T-helper 17 cell (primary cell): ENCODE measurements at places on chromosomes 5 and 9. TPM values are rescaled to one million over a fixed set of nuclear protein-coding genes. Genes with fewer than 3 reads are reported as not detected.

Gene ZFP37
- 1.5 TPM for total RNA-seq

Gene FBP2
- total RNA-seq, result not detected

Gene LCN15
- not detected for total RNA-seq

Gene TLX3
- not detected for total RNA-seq

Gene SPATA31D4
- not detected for total RNA-seq

Gene SLC24A2
- not detected for total RNA-seq

Gene PALM2AKAP2
- not detected for total RNA-seq

DNA sequence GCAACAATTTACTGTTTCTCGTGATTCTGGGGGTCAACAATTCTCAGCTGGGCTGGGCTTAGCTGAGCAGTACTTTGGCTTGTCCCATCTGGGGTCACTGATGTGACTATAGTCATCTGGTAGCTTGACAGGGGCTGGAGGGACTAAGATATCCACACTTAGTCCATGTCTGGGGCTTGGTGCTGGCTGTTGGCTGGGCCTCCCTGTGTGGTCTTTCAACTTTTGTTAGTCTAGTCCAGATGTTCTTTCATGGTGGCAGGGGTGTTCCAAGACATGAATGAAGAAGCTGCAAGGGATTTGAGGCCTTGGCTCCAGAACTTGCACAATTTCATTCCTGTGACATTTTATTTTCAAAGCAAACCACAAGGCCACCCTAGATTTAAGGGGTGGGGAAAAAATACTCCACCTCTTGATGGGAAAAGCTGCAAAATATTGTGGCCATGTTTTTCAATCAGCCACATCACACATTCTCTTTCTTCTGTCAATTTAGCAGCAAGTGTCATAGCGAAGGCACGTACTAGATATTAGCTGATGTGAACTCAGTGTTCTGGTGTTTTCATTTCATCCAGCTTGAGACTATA is 59.2 kb downstream of the TSSK1B start:
- H3K4me1 ChIP-seq, result peaks cover 24% of the 10 kb centered on the region
- no peak for DNase-seq
- H3K4me3 ChIP-seq, result no peak overlapping the region

DNA sequence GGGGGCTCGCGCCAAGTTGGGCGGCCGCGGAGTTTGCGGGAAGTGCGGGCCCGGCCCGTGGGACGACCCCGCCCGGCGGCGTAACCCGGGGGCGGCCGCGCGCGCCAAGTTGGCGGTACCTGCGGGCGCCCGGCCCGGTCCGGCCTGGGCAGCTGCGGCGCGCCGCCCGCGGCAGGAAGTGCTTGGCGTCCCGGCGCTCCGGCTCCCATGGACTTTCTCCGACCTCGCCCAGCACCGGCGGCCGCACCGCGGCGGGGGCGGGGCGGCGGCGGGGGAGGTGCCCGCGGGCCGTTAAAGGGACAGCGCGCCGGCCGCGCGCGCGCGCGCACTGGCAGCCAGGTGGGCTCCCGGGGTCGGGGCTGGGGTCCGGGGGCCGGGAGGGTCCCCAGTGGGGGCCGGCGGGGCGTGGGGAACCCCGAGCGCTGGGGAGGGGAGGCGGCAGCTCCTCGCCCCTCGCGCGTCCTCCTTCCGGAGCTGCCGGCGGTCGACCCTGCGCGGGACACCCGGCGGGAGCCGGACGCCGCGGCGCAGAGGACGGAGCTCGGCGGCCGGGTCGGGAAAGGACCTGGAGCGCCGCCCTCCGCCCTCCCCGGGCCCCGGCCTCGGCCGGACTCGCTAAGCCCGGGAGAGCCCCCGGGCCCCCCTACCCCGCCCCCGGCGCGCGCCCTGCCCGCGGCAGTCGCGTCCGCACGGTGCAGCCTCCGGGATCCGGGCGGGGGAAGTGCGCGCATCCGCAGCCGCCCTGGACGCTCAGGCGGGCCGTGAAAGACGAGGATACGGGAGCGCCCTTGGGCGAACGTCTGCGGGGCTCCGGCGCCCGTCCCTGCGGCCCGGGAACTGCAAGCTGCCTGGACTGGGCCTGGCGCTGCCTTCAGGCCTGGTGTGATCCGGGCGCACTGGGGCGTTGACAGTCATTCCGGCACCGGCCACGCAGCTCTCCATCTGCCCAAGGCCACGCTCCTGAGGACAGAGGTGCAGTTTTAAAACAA is at the start of gene NACC2:
NACC2 (minus strand) TSS at position 220 of the 989 bp plus-strand sequence. CDS start 44,768 bp downstream, outside the sequence.
- DNase-seq, result no peak
- peaks cover 32% of the 10 kb centered on the region for H3K4me1 ChIP-seq
- no peaks in the 10 kb centered on the region for H3K36me3 ChIP-seq
- H3K27me3 ChIP-seq, result peaks cover 8% of the 10 kb centered on the region
- H3K27ac ChIP-seq, result no peak within 1 kb of the TSS
- peak within 1 kb of the TSS; percentile 88 for H3K4me3 ChIP-seq

- peaks cover 8% of the 10 kb centered on the region for H3K4me1 ChIP-seq
- H3K36me3 ChIP-seq, result peaks cover 2% of the 10 kb centered on the region
- no peak overlapping the region for H3K27ac ChIP-seq
Observed at GRCh38 chr9:86481466-86481865, 127.3 kb upstream of the TUT7 start.

- DNase-seq, result no peak
- peak overlapping the region; percentile 97 for H3K27ac ChIP-seq
- peaks cover 62% of the 10 kb centered on the region for H3K4me1 ChIP-seq
- H3K27me3 ChIP-seq, result no peaks in the 10 kb centered on the region
- peak overlapping the region; percentile 9 for H3K4me3 ChIP-seq
Observed at GRCh38 chr5:56686337-56687195, 128.8 kb upstream of the MAP3K1 start.

DNA sequence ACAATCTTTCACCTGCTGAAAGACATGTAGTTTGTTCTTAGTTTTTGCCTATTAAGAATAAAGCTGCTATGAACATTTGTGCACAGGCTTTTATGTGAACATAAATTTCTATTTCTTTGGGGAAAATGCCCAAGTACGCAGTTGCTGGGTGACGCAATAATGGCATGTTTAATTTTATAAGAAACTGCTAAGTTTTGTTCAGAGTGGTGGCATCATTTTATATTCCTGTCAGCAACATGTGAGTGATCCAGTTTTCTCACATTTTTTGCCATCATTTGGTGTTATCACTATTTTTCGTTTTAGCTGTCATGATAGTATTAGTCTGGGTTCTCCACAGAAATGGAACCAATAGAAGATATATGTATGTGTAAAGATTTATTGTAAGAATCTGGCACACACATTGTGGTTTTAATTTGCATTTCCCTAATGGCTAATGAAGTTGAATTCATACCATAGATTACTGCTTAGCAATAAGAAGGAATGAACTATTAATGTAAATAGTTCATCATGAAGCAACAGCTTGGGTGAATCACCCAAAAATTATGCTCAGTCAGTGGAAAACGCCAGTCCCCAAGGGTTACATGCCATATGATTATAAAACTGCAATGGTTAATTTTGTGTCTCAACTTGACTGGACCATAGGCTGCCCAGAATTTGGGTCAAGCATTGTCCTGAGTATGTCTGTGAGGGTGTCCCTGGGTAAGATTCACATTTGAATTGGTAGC is 358.6 kb downstream of the MSX2 start:
- no peak overlapping the region for H3K4me3 ChIP-seq
- H3K27ac ChIP-seq, result no peak overlapping the region
- H3K36me3 ChIP-seq, result no peaks in the 10 kb centered on the region
- no peak for DNase-seq
- no peaks in the 10 kb centered on the region for H3K4me1 ChIP-seq

GRCh38 chr9:134346151-134346550 is 19.9 kb downstream of the RXRA start:
- no peak overlapping the region for H3K4me3 ChIP-seq
- DNase-seq, result no peak
- H3K4me1 ChIP-seq, result peaks cover 23% of the 10 kb centered on the region
- no peak overlapping the region for H3K27ac ChIP-seq
- no peaks in the 10 kb centered on the region for H3K27me3 ChIP-seq

- no peak for DNase-seq
- H3K4me1 ChIP-seq, result peaks cover 27% of the 10 kb centered on the region
- H3K27me3 ChIP-seq, result no peaks in the 10 kb centered on the region
- no peak overlapping the region for H3K4me3 ChIP-seq
- peaks cover 2% of the 10 kb centered on the region for H3K36me3 ChIP-seq
Observed at GRCh38 chr9:32554107-32554506, 1.7 kb upstream of the TOPORS start.

GRCh38 chr5:145915970-145916638 is 20.3 kb upstream of the SH3RF2 start:
- H3K4me3 ChIP-seq, result no peak overlapping the region
- no peak overlapping the region for H3K27ac ChIP-seq
- peaks cover 11% of the 10 kb centered on the region for H3K27me3 ChIP-seq
- no peak for DNase-seq

GRCh38 chr9:110936719-110937452 is 101.4 kb downstream of the LPAR1 start:
- DNase-seq, result no peak
- H3K27me3 ChIP-seq, result no peaks in the 10 kb centered on the region
- H3K27ac ChIP-seq, result no peak overlapping the region
- H3K4me3 ChIP-seq, result no peak overlapping the region
- no peaks in the 10 kb centered on the region for H3K4me1 ChIP-seq

- no peak overlapping the region for H3K27ac ChIP-seq
Observed at GRCh38 chr9:78298046-78298765, 1.3 kb downstream of the PSAT1 start.

DNA sequence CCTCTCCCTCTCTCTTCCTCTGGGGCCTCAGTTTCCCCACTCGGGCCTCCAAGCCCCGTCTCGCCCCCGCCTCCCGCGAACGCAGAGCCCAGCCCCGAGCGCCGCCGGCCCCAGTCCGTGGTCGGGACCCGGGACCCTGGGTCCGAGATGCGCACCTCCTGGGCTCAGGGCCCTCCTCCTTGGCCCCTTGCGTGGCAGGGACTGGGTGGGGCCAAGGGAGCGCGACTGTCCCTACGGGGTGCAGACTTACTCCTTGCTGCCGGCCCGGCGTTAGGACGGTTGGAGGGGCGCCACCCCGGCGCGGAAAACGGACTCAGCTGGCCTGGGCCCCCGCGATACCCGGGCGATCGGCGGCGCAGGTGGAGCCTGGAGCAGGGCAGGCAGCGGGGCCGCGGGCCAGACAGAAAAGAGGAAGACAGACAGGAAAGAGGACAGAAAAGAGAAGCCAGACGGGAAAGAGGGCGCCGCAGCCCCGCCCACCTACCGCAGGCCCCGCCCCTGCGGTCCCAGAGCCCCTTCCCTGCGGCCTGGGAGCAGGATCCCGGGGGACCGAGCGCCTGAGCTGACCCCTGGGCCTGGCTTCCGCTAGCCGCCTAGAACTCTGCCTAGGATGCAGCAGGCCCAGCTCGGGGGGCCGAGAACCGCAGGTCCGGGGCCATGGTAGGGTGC is at the start of gene GBGT1:
GBGT1 (minus strand) TSS at position 411 of the 669 bp plus-strand sequence. CDS start 1,502 bp downstream, outside the sequence.
- H3K36me3 ChIP-seq, result peaks cover 2% of the 10 kb centered on the region
- DNase-seq, result peak; percentile 33
- no peaks in the 10 kb centered on the region for H3K27me3 ChIP-seq
- H3K27ac ChIP-seq, result no peak within 1 kb of the TSS
- peaks cover 14% of the 10 kb centered on the region for H3K4me1 ChIP-seq

DNA sequence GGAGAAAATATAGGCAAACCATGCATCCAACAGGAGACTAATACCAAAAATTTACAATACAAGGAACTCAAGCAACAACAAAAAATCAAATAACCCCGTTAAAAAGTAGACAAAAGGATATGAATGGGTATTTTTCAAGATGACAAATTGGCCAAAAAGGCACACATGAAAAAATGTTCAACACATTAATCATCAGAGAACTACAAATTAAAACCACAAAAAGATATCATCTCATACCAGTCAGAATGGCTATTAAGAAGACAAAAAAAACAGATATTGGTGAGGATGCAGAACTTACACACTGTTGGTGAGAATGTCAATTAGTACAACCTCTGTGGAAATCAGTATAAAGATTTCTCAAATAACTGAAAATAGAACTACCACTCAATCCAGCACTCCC is 35.0 kb downstream of the TEX10 start:
- H3K27me3 ChIP-seq, result no peaks in the 10 kb centered on the region
- H3K27ac ChIP-seq, result no peak overlapping the region
- DNase-seq, result no peak
- no peak overlapping the region for H3K4me3 ChIP-seq

- H3K36me3 ChIP-seq, result no peaks in the 10 kb centered on the region
- no peak overlapping the region for H3K27ac ChIP-seq
- H3K4me1 ChIP-seq, result peaks cover 9% of the 10 kb centered on the region
- H3K4me3 ChIP-seq, result no peak overlapping the region
- DNase-seq, result no peak
Observed at GRCh38 chr5:135402031-135402430, 3.0 kb upstream of the MACROH2A1 start.

DNA sequence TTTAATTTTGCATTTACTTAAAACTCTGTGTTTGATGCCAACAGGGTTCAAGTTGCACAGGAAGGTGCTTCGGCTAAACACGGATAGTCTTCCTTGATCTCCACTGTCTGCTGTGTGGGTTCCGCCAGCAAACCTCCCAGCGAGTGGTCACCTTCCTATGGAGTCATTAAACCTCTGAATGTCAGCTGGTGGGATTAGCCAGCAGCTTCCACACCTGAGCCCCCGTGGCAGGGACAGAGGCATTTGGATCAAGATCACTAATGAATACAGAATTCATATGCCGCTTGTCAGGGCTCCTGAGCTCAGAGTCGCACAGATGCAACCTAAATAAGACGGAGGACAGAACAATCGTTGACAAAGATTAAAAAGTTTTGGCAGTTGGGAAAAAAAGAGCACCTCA is 39.5 kb downstream of the PSMB7 start:
- peaks cover 6% of the 10 kb centered on the region for H3K36me3 ChIP-seq
- H3K4me3 ChIP-seq, result no peak overlapping the region
- peaks cover 35% of the 10 kb centered on the region for H3K4me1 ChIP-seq
- no peak for DNase-seq

GRCh38 chr5:95631991-95632675 is 12.2 kb downstream of the GPR150 start:
- H3K4me3 ChIP-seq, result peak overlapping the region; percentile 56
- H3K4me1 ChIP-seq, result peaks cover 17% of the 10 kb centered on the region
- peaks cover 5% of the 10 kb centered on the region for H3K27me3 ChIP-seq
- peak; percentile 58 for DNase-seq
- peak overlapping the region; percentile 89 for H3K27ac ChIP-seq

GRCh38 chr5:125298258-125298657 is 551.8 kb upstream of the ZNF608 start:
- H3K27me3 ChIP-seq, result no peaks in the 10 kb centered on the region
- no peak overlapping the region for H3K27ac ChIP-seq
- no peak overlapping the region for H3K4me3 ChIP-seq

- no peak overlapping the region for H3K4me3 ChIP-seq
- H3K4me1 ChIP-seq, result peaks cover 4% of the 10 kb centered on the region
- no peak overlapping the region for H3K27ac ChIP-seq
- H3K27me3 ChIP-seq, result peaks cover 37% of the 10 kb centered on the region
Observed at GRCh38 chr9:135711391-135711790, 9.4 kb downstream of the KCNT1 start.

GRCh38 chr5:135486131-135487036 is 34.2 kb upstream of the TIFAB start:
- peak overlapping the region; percentile 32 for H3K4me3 ChIP-seq
- peaks cover 6% of the 10 kb centered on the region for H3K36me3 ChIP-seq
- peaks cover 4% of the 10 kb centered on the region for H3K4me1 ChIP-seq
- H3K27me3 ChIP-seq, result peaks cover 71% of the 10 kb centered on the region
- DNase-seq, result no peak

GRCh38 chr5:165630261-165630778 is 2124.9 kb downstream of the MAT2B start:
- H3K4me3 ChIP-seq, result no peak overlapping the region
- H3K36me3 ChIP-seq, result no peaks in the 10 kb centered on the region
- DNase-seq, result no peak
- H3K4me1 ChIP-seq, result no peaks in the 10 kb centered on the region
